Vagina (tissue), 2 donors: ENCODE measurements at places on chromosomes 2 and 18.

GRCh38 chr2:171316220-171316619 is 117.6 kb downstream of the METTL8 start:
- no peak for DNase-seq

- DNase-seq = no peak
These were observed 15.0 kb downstream of the CDH2 start for GRCh38 chr18:28161608-28162599.

DNA sequence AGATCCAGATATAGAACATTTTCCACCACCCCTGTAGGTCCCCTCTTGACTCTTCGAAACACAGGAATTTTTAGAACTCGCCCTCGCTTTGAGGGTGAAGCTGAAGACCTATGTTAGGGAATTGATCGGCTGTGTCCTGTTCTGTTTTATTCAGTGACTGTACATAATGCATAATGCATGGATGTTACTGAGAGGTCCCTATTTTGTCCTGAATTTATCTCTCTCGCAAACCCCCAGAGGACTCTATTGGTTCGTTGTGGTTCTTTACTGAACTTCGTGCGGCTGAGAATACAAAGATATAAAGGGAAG is 431 bp upstream of the EIF5B start:
- no peak for DNase-seq

- no peak for DNase-seq
These were observed 68.0 kb downstream of the LDLRAD4 start for GRCh38 chr18:13286456-13287125.

DNA sequence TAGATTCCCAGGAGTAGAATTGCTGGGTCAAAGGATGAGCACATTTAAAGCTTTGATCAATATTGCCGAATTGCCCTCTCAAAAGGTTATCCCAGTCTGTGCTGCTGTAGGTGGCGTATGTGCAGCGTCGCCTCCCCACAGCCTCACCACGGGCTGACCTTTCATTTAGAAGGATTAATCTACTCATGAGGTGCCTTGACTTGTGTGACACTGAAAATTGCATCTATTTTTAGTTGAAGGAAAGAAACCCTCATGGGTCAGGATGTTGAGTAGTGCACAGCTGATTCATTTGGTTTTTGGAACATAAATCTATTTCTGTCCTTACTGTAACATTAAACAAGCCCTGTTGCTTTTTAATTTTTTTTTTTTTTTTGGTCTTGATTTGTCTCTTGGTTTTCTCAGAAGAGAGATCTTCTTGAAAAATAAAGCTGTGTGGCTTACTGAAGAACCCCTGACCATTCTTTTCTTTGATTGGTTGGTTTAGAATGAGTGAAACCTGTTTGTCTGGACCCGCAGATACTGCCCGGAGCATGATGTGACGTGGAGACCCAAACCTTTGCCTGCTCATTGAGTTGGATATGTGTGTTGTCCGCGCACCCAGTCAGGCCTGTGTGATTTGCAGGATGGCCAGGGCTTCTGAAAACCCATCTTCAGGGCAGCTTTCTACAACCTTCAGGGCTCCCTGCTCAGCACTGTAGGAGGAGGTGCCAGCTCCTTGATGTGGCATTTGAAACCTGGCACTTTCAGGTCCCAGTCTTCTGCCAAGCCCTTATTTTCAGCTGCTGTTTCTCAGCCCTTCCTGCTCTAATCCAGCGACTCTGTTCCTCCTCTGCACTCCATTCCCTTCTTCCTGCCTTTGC is 61.0 kb downstream of the LPIN1 start:
- DNase-seq = peak; percentile 77
